ENCODE measurements at places on chromosomes 5 and 9.

GRCh38 chr9:36142510-36143244 is 6.1 kb downstream of the GLIPR2 start:
- DNase-seq = no peak

DNA sequence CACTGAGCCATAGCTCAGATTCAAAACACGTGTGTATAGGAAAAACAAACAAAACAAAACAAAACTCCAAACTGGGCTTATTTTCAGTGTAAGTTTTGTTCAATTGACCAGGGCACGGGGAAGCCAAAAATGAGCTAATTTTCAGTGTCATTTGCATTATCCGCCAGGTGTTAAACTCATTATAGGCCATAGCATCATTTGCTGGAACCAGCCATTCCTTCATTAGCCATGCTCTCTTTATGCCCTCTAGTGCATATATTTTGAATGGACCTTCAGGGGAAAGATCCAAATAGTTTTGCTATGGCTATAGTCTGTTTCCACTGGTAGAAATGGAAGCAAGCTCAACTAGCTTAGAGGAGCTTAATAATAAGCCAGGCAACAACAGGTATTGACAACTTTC is 1205.2 kb upstream of the DMAC1 start:
- DNase-seq = no peak

DNA sequence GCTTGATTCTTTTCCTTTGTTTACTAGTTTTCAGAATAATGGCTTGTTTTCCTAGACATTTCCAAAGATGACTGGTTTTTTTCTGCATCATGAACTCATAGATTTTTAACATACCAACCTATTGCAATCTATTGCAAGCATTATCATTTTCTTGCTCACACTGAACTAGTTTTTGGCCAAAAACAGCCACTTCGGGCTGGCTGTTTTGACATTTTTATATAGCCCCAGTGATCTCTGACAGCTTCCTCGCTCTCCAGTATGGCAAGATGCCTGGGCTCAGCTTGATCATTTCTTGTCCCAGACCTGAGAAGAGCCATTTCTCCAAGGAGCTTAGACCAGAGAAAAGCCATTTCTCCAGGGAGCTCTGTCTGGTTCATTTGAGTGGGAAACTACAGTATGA is 94.3 kb upstream of the MAMDC2 start:
- DNase-seq = no peak

DNA sequence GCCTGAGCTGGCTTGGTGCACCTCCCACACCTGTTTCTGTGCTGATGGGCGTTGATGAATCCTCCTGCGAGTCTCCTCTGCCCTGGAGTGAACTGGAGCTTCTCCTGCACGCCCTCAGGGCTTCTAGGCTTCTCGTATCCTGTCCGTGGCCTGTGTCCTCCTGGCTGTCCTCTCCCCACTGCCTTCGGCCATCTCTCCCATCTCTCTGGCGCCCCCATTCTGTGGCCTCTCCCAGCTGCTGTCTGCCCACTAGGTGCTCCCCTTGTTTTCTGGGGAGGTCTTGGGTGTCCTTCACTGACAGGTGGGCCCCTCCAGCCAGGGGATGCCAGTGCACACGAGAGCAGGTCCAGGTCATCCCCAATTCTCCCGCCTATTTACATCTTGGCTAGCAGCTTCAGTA is 28.8 kb downstream of the AHRR start:
- no peak for DNase-seq

GRCh38 chr5:59051951-59052350 is 469.1 kb downstream of the RAB3C start:
- DNase-seq = no peak

DNA sequence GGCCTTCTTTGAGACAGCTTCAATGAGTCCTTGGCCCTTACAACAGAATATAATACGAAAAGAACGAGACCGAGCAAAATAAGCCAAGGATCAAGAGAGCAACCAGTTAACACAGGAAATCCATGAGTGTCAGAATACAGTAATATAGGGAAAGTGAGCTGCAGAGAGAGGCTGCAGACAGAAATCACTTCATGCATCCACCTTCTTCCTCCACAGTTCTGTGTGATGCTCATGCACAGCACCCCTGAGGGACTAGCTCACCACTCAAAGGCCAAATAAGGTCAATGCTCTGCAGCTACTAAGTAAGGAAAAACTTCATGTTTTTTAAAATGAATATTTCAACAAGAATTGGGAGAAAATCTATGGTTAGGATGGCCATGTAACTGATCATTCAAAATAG is 257.1 kb downstream of the MCTP1 start:
- no peak for DNase-seq

GRCh38 chr5:10858945-10859344 is 97.9 kb upstream of the DAP start:
- DNase-seq = no peak

DNA sequence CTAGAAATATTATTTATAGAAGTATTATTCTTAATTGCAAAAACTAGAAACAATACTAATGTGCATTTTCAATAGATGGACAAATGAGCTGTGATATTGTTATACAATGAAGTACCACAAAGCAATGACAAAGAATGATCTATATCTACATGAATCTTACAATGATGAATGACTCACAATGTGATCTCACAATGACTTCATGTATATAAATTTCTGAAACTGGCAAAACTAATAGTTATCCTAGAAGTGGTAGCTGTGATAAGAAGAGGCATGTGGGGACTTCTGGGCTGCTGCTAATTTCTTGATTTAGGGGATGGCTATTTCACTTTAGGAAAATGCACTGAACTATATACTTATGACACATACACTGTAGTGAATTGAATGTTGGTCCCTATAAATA is 396.0 kb upstream of the ZNF608 start:
- no peak for DNase-seq

DNA sequence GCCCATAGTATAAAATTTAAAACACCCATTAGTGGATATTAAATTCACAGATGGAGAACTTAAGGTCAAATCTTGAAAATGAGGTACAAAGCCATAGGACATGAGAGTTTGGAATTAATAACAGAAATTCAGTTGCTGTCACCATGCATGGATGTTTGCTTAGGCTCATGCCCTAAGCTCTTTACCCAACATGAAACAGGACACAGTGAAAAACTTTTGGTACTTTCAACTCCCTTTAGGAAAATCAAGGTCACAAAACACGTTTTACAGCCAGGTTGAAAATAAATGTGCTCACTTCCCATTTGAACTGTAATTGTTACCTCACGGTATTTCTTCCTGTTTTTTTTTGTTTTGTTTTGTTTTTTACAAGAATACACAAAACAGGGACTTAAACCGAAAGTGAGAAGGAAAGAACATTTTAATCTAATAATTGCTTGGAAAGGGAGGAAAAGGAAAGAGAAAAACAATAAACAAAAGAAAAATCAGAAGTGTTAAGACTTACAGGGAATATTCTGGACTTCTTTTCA is 6.1 kb upstream of the TOPORS start:
- no peak for DNase-seq

GRCh38 chr5:150553402-150553801 is 45.5 kb downstream of the NDST1 start:
- no peak for DNase-seq

- DNase-seq = no peak
These were observed 10.8 kb downstream of the GABRB2 start for GRCh38 chr5:161535762-161536161.

GRCh38 chr9:110069326-110070248 is 138.4 kb downstream of the C9orf152 start:
- no peak for DNase-seq

- DNase-seq = no peak
These were observed 136.5 kb upstream of the ABCA1 start for GRCh38 chr9:105064248-105065097.

DNA sequence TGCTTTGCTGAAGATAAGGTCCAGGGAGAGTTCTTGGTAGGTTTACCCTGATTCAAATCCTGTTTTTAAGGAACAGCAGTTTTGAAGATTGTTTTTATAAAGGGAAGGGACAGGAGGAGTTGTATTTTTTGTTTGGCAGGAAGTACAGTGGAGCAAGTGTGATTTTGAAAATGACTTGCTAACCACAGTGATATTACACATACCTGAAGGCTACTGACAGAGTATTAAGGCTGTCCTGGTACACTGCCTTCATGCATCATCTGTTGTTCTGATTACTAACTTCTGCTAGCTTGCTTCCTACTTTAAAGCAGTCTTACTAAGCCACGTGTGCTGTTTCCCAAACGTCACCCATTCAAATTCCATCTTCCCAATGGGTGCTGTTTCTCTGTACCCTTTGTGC is 559.5 kb upstream of the SGCD start:
- no peak for DNase-seq

GRCh38 chr9:15278091-15278687 is 28.8 kb downstream of the TTC39B start:
- DNase-seq = no peak

DNA sequence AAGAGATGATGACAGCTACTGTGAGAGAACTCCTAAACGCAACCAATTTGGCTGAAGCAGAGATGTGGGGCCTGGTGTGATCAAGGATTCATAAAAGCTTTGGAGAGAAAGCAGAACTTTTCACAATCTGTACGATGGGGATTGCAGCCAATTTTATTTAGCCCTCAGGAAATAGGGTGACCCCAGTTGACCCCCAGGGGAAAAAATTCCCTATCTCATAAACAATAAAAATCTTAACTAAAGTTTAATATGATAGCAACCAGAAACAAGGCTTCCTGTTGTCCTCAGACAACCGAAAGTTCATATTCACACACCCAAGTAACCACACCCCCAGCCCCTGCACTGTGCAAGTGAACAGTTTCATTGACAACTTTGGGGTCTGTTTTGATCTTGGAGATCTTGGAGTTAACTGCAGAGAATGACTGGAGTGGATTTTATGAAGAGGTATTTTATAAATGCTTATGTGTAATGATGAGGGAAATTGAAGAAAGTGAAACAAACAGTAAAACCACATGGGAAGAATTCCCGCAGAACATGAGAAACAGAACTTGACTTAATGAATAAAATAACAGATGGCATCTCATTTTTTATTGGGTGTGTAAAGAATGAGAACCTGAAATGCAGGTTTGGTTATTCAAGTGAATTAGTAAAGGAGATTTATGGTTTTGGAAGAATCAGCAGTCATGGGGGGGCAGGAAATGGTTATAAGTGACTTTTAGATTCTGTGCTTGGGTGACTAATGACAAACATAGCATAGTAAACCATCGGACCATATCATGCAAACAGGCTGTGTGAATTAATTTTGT is 94.5 kb downstream of the PDE4D start:
- no peak for DNase-seq

GRCh38 chr5:52580921-52581320 is 206.8 kb upstream of the ITGA1 start:
- DNase-seq = no peak
